Stimulated activated CD8-positive, alpha-beta memory T cell treated with anti-CD3 and anti-CD28 coated beads, Interleukin-12 subunit alpha, Interleukin-12 subunit beta, amount 100 ng/mL, for 1 hour (primary cell): ENCODE measurements at places on chromosomes 4 and X.

DNA sequence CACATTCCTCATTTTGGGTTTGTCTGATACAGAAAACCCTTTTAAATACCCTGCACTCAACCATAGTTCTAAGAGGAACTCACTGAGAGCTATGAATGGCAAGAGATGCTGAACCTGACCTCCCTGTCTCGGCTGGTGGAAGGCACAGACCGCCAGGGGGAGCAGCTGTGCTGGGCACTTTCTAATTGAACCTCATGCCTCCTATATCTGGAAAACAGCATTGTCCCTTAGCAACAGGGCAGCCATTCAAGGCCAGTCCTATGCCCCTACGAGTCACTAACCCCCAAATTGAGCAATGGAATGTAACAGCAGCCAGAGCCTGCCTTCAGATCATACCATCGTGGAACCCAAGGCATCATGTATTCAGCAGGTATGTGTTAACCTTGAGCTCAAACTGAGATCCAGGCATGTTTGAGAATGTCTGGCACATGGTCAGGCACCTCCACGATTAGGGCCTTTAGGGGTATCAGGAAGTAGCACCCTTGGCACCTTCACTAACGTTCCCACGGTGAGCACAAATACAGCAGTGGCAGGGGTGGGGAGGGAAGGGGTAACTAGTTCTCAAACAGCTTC lies 5.1 kb downstream of the USP27X start:
- DNase-seq: peak; percentile 33

DNA sequence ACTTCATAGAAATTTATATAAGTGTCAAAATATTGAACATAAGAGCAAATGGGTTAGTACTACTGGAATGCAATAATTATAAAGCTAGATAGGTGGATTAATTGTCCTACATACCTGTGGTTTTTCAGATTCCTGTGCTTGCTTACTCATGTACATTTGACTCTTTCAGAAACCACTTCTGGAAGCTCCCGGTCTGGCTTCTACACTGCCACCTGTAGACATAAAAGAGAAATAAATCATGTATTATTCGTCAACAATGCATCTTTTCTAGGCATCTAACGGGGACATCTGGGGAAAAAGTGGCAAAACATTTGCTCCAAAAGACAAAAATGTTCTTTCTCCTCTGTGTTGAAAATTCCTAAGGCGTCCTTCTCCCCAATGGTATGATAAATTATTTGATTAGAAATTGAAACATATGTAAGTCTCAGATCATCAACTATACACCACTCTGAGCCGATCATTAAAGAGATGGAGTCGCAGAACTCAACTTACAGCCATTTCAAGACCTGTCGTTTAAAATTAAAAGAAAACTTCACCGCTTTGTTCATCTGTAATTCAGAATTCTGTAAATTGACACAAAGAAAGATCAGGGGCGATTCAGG lies 648.7 kb upstream of the DIPK2B start:
- no peak for DNase-seq

GRCh38 chrX:149937871-149938426 lies 342 bp downstream of the EOLA2 start:
- no peak for DNase-seq

- no peak for DNase-seq
These were observed 86.1 kb downstream of the SYNPO2 start for GRCh38 chr4:118974758-118975157.

DNA sequence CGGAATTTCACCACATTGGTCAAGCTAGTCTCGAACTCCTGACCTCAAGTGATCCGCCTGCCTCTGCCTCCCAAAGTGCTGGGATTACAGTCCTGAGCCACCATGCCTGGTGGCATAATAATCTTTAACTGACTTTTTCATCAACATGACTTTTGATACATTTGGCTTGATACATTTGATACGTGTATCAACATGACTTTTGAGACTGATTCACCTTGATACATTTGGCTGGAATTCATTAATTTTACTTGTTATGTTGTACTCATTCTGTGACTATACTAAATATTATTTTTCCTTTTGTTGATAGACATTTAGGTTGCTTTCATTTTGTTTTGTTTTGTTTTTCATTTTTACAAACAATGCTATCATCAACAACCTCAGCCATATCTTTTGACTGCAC lies 6.3 kb downstream of the TMEM154 start:
- DNase-seq: no peak

DNA sequence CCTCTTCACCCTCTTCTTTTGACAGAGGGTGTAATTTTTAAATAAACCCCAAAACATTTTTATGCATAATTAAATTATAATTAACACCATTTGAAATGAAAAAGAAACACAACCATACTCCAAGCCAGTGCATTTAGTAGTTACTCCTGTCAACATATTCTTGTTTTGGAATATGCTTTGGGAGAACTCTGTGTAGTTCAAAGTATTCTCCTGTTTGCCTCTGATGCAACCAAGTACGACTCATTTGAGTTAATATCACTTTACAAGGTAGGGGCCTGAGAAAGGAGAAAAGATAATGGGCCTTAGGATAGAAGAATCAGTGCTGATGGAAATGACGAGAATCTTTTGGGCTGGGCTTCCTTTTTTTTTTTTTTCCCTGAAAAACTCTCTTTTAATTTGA lies 2.7 kb downstream of the PTPN13 start:
- no peak for DNase-seq
